ENCODE measurements at places on chromosomes 2 and 18.

GRCh38 chr2:187138265-187138664 lies 289.3 kb upstream of the ZSWIM2 start:
- DNase-seq: no peak

DNA sequence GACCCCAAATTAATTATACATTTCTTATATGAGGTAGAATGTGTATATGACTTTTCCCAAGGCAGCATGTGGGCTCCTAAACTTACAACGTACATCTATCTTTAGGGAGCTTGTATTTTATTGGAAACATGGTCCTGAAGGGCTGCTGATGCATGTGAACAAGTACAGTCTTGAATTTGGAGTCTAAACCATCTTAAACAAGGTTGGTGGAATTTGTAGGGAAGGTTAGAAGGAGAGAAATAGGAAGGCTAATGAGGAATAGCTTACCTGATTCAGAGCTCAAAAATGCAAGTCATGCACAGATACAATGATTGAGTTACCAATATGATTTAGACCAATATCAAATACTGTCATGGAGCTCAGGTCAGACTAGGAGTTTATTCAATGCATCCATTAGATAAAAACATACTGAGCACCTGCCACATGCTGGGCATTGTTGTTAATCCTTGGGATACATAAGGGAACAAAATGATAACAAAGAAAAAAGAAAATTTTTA lies 458.6 kb upstream of the ETAA1 start:
- DNase-seq: no peak

DNA sequence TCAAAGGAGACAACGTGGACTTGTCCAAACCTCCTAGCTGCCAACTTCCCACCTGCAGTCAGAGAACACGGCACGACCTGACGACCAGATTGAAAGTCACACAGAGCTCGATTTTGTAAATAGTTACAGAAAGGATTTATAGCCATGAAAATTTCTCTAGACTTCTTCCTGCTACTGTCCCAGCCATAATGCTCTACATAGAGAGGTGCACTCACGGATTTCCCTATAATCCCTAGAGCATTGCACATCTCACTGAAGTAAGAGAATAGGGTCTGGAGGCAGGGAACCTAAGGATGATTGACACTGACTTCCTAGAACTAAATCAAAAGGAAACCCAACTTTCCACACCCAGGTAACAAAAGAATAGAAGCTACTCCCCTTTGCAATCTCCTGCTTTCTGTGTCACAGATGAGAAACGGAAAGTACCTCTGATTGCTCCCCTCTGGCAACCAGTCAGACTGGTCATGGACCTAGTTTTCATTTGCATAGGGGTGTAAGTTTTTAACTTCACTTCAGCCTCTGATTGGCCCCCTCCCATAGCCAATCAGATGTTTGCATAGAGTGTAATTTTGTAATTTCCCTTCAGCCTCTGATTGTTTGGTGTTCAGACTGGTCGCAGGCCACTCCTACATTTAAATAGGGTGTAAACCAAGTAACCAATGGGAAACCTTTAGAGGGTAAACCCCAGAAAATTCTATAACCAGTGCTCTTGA lies 58.6 kb upstream of the FBXO11 start:
- DNase-seq: no peak

GRCh38 chr2:106097038-106098000 lies 96.8 kb downstream of the UXS1 start:
- no peak for DNase-seq

- no peak for DNase-seq
These were observed 39.7 kb downstream of the ANXA4 start for GRCh38 chr2:69781321-69782248.

GRCh38 chr2:148616662-148617061 lies 27.9 kb upstream of the EPC2 start:
- DNase-seq: no peak

- DNase-seq: no peak
These were observed 318.1 kb downstream of the ZNF521 start for GRCh38 chr18:25033747-25034471.
